ENCODE measurements at places on chromosomes 2 and 18.

GRCh38 chr2:17628349-17629261 is 88.1 kb downstream of the VSNL1 start:
- DNase-seq: no peak

DNA sequence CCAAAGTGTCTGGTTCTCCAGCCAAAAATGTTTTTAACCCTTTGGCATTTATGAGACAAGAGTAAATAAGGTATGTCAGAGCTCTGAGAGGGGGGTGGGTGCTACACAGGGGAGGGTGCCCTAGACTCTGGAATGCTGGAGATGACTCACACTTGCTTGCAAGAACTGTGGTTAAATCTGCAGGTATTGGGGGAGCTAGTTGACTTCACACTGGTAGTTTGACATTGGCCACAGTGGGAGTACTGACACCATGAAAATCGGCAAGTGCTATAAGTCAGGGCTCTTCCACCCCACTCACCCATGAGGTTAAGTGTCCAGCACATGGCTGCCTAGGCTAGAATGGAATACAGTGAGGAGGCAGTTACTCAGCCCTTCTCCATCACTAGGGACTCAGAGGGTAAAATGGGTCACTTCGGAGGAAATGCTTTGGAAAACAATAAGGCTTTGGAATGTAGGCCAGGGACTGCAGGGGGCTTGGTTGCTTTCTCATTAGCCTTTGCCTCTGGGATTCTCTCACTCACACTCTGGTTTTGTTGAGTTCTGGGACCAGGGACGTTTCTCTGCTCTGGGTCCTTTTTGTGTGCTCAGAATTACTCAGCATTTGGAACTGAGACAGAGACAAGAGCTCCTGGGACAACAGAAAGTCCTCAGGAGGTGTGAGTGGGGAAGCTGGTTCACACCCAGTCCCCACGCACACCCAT is 91.6 kb downstream of the ACKR3 start:
- DNase-seq: no peak

- DNase-seq: no peak
Observed at GRCh38 chr2:128682266-128682665, 363.6 kb upstream of the HS6ST1 start.

- no peak for DNase-seq
Observed at GRCh38 chr2:206832873-206833272, 67.5 kb downstream of the FASTKD2 start.

DNA sequence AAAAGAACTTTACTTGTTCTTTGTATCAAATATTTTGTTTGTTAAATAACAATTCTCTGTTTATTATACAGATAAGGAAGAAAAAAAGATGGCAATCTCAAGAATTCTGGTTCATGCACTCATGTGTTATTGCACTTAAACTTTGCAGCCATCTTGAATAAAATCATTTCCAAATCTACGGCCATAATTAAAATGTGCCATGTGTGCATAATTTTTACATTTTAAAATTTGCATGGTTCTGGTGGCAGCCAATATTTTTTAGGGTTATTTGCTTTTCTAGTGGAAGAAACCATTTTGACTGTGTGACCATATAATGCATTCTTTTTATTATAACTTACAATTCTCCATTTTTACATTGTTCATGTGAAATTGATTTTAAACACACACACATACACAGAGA is 1518.1 kb upstream of the ZEB2 start:
- no peak for DNase-seq

GRCh38 chr18:49767111-49768050 is 46.0 kb downstream of the ACAA2 start:
- no peak for DNase-seq

GRCh38 chr2:222693837-222694236 is 22.4 kb downstream of the MOGAT1 start:
- no peak for DNase-seq

DNA sequence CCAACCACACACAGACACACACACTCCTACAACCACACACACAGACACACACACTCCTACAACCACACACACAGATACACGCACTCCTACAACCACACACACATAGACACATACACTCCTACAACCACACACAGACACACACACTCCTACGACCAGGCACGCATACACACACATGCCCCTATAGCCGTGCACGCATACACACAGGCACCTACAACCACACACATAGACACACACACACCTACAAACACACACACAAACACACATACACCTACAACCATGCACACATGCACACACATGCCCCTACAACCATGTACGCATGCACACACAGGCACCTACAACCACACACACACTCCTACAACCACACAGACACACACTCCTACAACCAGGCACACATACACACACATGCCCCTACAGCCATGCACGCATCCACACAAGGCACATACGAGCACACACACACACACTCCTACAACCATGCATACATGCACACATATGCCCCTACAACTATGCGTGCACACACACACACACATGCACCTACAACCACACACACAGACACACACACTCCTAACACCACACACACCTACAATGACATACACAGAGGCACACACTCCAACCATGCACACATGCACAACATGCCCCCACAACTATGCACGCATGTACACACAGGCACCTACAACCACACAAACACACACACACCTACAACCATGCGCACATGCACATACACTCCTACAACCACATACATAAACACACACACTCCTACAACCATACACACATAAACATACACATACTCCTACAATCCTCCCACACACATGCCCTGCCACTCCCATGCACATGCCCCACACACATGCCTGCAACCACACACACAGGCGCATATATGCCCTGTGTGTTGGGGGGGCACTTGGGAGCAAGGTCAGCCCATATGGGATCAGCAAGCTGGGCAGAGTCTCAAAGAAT is 19.1 kb upstream of the TEX51 start:
- DNase-seq: no peak

DNA sequence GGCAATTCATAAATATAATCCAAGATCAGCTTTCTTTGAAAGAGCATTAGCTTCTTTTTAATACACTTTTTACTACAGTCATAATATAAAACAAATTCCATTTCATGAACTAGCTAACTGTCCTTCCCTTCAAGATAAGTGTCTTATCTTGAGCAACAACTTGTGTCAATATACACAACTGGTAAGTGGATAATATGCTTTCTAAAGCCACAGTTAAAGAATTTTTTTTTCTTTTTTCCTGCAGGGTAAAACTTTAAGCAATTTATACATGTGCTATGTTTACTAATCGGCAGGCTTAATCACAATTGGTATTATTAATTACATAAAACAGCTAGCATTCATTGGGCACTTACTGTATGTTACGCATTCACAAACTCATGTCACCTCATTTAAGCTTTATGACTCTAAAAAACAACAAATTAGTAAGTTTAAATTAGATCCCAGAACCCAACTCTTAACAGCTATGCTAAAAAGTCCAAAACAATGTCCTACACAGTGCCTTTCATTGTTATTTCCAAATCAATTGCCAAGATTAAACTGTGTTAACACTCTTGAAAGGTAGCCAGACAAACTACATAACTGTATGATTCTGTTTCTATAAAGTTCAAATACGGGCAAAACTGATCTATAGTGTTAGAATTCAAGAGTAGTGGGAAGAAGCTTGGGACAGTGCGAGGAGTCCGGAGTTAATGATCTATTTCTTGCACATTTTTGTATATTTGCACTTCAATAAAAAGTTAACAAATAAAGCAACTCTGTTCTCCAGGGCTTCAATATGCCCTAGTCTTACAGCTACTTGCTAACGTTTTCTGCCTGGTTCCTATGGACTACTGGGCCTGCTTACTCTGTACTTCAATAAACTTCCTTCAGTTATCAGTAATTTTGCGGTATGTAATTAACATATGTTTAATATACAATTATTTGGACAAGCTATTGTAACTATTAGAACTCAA is 6.0 kb downstream of the TXNL1 start:
- no peak for DNase-seq

DNA sequence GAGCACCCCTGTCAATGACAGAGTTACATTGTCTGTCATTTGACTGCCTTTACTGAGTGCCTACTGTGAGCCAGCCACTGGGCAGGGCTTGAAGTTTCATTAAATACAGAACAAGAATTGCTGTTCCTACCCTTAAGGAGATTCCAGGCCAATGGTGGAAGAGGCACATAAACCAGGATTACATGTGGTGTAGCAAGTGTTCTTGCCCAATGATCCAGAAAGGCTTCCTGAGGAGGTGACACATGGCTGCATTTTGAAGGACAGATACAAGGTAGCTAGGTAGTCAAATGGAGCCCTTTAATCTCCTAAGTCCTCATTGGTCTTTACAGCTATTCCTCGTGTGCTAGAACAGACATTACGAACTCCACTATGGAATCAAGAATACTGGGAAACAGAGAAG is 312.7 kb downstream of the ETAA1 start:
- DNase-seq: no peak

DNA sequence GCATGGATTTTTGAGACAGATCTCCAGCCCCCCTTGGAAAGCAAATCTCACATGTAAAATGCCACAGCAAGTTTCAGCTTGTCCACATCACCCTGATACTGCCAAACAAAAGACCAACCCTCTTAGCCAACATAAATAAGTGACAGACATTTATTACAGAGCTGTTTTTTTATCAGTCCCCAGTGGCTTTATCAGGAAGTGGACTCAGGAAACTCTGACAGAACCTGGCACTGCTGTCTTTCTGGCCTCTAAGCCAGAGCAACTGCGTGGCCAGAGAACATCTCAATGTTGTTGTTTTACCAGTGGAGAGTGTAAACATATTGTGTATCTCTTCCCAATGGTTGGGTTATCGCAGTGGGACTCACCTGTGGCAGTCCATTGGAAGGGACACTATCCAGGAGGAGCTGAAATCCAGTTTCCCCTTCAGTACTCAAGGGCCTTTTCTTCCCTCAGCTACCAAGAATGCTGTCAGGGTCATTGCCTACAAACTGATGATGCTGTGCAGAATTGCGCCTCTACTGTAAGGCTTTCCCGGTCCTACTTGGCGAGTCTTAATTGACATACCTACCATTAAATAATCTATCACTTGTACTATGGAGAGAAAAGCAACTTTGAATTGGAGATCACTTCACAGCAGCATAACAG is 22.0 kb downstream of the SLC14A1 start:
- no peak for DNase-seq

GRCh38 chr2:218396688-218397462 is 2.8 kb upstream of the CTDSP1 start:
- DNase-seq: peak; percentile 66

GRCh38 chr2:45918463-45919159 is 267.1 kb downstream of the PRKCE start:
- DNase-seq: no peak

DNA sequence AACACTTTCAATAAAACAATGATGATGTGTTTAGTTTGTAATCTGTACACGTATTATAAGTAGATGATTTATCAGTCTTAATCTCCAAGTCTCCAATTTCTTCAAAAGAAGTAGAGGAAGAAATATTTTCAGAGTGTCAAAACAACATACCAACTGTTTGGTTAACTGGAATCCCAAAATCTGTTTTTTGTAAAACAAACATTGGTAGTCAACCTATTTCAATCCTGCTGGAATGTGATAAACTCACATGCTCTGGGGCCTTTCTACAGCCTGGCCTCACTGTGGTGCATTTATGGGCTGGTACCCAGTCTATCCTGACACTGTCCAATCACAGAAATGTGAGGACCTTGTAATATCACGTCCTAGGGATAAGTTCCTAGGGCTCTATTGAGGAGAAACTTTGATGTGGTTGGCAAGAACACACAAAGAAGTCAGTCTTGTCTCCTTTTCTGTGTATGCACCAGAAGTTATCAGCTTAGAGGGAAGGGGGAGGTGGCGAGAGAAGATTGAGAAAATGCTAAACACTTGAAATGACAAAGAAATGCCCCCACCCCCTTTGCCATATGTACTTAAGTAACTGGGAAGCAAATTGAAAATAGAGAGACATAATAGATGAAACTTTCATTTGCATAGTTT is 47.2 kb downstream of the PRKRA start:
- DNase-seq: no peak

- DNase-seq: no peak
Observed at GRCh38 chr2:30753630-30754029, 53.6 kb downstream of the CAPN13 start.

DNA sequence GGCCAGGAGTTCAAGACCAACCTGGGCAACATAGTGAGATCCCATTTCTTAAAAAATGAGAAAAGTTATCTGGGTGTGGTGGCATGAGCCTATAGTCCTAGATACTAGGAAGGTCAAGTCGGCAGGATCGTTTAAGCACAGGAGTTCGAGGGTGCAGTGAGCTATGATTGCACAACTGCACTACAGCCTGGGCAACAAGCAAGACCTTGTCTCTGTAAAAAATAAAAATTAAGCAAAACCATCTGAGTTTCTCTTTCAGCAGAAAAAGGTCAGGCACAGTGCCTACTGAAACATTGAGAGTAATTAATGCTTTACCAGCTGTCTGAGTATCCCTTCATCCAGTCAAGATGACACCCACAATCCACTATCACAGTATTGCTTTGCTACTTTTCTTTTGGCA is 258.3 kb downstream of the MBD5 start:
- DNase-seq: no peak

- no peak for DNase-seq
Observed at GRCh38 chr2:71659868-71660518, 206.6 kb downstream of the DYSF start.

- no peak for DNase-seq
Observed at GRCh38 chr2:210049831-210050230, 47.4 kb downstream of the RPE start.

DNA sequence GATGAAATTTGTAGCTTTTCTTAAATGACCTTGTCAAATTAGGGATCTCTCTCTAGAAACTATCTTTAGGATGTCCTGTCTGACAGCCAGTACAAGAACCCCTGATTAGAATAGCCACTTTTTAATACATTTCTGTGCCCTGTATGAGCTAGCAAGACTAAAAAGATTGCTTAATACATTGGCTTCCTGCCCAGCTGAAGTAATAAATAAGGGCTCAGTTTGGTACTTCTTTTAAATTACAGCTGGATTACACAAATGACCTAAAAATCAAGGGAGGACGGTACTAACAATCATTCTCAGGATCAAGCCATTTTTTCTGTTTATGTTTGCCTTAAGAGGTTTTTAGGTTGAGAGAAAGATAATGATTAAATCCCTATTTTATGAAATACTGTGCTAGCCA is 11.6 kb upstream of the OLA1 start:
- no peak for DNase-seq

DNA sequence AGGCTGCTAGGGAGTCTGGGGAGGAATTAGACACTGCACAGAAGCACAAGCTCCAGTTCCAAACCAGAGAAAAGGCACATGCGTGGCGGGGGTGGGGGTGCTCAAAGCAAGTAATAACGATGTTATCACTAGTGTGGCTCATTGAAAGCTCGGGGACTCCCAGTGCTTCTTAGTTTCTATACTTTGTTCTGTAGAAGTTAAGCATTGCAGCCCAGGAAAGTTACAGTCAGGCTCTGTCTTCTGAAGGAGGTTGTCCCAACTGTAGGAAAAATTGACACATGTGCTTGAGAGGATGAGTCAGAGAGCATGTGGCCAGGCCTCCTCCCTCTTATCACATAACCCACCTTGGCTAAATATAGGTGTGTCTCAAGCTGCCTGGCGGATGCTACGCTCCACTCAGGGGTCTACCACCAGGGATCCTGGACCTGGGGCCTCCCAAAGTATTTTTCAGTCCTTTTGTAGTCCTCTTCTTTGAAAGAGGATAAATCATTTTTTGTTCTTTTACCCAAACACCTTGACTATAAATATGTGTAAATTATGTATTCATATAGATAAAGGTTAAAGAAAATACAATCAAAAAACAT is 3.8 kb downstream of the GALNT5 start:
- no peak for DNase-seq
